ENCODE measurements at places on chromosomes 11 and 22.

DNA sequence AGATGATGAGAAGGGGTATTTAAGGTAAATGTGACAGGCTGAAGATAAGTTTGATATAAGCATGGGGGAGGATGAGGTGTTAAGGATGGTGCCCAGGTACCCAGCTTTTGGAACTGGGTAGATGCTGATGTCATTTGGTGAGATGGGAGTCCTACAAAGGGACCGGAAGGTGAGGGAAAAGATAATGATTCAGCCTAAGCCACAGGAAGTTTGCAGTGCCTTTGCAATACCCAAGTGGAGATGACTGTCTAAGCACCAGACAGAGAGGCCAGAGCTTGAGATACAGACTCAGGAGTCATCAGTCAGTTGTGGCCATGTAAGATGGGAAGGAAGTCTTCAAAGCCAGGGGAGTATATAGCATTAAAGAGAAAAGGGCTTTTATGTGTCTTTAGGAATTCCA lies 30.0 kb upstream of the SMCO4 start:
- DNase-seq, result no peak

- no peak for DNase-seq
Observed at GRCh38 chr22:43404673-43405385, 7.0 kb upstream of the MPPED1 start.

- no peak for DNase-seq
Observed at GRCh38 chr22:48678171-48679135, 1149.2 kb downstream of the BRD1 start.

DNA sequence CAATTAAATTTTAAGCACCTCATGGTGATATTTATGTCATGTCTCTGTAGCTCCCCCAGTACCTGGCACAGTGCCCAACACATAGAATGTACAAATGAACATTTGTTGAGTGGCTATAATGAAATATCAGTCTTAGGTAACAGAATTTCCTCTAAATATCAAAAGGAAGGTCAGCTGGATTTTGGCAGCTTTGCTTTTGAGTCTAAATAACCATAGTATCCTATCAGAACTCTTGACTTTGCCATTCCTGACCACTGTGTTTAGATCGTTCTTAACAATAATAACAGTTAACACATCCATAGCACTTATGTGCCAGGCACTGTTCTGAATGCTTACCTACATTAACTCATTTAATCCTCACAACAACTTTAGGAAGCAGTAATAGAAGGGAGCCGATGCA lies 26.6 kb downstream of the TMEM123 start:
- DNase-seq, result no peak

DNA sequence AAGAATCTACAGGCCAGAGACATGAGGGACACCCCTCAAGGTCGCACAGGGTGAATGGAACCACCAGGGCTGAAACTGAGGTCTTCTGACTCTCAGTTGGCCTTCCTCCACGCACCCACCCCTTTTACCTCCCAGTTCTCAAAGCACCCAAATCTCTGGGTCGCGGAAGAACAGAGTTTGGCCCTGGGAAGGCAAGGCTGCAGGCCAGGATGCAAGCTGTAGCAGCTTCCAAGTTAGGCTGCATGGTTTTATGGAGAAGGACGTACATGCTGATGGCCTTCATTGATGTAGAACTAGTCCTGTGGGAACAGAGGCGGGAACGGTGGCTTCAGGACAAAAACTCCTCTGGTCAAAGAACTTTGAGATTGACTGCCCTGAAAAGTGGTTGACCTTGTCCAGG lies 143.5 kb upstream of the B3GAT1 start:
- DNase-seq, result no peak

GRCh38 chr22:34278121-34278520 lies 357.8 kb upstream of the LARGE1 start:
- DNase-seq, result no peak

DNA sequence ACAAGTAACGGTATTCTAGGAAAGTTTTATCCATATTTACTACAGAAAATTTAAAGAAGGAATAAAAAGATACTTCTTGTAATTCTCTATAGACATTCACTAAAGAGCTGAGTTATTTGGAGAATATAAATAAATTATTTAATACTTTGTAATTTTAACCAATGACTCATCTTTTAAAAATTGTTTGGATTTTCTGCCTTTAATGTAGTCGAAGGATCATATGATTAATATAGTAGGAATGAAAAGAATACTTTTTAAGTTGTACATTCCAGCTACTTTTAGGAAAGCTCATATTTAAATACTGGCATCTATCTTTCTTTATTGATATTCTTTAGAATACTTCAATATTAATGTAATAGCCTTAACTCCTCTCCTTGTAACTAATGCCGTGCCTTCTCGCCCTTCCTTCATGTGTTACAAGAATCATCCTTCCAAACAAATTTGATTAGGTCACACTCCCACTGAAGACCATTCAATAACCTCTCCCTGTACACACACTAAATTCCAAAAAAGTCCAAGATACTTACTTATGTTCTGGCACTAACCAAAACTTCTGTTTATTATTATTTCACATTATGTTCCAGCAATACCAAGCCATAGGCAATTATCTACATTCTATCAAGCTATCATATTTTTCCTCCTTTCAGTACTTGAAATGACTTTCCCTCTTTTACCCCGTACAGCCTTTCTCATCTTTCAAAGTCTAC lies 501.9 kb downstream of the CNTN5 start:
- no peak for DNase-seq

DNA sequence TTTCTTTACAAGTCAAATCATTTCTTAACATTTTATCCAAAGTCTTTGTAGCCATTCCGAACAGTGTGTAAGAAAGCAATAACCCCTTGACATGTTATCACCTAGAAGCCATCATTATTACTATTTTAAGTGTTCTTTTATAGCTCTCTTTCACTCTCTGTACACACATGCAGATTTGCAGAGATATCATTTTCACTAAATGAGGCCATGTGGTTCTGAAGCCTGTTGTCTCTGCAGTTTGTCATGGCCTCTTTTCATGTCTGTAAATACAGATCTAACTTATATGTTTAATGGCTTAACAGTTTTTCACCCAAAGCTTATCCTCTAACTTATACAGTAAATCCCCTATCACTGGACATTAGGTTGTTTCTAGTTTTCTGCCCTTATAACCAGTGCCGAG lies 166.8 kb downstream of the MYO18B start:
- no peak for DNase-seq

GRCh38 chr11:33222052-33222750 lies 35.0 kb upstream of the HIPK3 start:
- no peak for DNase-seq

DNA sequence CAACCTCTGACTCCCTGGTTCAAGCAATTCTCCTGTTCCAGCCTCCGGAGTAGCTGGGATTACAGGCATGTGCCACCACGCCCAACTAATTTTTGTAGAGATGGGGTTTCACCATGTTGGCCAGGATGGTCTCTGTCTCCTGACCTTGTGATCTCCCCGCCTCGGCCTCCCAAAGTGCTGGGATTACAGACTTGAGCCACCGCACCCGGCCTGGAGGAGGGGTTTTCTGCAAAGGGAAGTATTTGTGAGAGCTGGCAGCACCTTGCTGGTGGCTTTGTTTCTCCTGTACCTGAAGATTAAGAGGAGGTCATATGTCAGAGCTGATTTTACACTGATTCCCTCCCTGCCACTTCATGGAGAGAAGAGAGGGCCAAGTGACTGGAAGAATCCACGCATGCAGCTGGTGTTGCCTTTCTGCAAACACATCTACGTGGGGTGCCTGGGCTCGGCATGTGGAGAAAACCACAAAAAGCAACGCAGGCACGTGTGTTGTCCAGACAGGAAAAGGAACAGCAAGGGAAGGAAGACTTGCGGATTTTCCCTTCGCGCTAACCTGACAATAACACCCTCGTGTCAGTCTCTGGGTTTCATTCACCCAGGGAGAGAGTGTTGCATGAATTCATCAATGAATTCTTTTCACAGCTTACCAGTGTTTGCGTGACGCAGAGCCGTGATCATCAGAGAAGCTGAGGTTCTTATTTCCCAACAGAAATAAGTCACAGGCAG lies 61.9 kb downstream of the TSPAN18 start:
- no peak for DNase-seq

- DNase-seq, result no peak
Observed at GRCh38 chr11:86151174-86152005, 82.5 kb upstream of the PICALM start.

DNA sequence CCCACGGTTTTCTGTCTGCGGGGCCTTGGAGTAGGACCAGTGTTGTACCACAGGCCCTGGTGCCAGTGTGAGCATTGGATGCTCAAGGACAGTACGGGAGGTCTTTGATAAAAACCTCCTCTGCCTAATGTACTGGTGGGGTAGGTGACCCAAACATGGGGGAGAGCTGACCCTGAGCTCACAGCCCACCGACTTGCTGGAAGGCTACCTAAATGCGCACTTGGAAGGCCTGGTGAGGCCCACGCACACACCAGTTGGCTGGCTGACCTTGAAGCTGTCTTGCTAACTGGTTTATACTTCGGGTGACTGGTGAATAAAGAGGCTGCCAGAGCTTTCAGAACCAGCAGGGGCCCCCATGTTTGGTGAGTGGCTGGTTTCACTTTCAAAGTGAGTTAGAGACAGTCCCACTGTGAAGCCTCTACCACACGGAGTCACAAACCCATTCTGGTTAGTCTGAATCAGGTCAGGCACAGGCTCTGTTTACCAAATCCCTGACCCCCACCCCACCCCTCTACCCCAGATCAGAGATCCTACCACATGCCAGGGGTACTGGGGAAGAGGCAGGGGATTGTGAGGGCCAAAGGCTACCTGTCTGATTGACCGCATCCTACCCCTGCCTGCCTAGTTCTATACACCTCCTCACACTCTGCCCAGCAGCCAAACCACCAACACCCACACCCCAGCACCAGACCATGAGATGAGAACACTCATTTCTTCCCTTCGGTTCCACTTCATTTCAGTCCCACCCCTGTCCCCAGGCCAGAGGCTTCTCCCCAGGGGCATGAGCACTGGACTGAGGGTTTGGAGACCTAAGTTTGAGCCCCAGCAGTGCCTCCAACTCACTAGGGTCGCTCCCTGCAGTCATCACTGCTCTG lies 12.7 kb upstream of the IL2RB start:
- DNase-seq, result no peak

- DNase-seq, result no peak
Observed at GRCh38 chr11:112343368-112344039, 82.8 kb upstream of the PLET1 start.

GRCh38 chr11:88657076-88657738 lies 319.7 kb upstream of the CTSC start:
- no peak for DNase-seq

GRCh38 chr11:85902353-85902752 lies 47.2 kb downstream of the CCDC83 start:
- DNase-seq, result no peak

DNA sequence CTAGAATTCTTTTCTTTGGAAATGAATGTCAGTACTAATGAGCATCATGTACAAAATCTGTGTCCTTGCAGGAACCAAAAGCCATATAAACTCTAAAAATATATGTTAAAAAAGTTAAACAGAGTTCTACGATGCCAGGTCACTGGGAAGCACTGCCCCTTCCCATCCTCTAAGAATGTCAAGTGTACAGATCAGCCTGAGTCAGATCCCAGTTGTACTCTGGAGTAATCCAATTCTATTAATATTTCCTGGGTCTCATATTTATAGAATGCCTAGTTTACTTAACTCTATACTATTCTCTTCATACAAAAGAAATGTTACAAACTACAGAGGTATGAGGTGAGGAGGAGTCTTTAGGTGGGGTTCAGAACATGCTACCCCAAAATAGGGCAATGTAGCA lies 460.1 kb downstream of the DLG2 start:
- DNase-seq, result no peak

- no peak for DNase-seq
Observed at GRCh38 chr11:67437809-67438157, 301 bp upstream of the PTPRCAP start.

DNA sequence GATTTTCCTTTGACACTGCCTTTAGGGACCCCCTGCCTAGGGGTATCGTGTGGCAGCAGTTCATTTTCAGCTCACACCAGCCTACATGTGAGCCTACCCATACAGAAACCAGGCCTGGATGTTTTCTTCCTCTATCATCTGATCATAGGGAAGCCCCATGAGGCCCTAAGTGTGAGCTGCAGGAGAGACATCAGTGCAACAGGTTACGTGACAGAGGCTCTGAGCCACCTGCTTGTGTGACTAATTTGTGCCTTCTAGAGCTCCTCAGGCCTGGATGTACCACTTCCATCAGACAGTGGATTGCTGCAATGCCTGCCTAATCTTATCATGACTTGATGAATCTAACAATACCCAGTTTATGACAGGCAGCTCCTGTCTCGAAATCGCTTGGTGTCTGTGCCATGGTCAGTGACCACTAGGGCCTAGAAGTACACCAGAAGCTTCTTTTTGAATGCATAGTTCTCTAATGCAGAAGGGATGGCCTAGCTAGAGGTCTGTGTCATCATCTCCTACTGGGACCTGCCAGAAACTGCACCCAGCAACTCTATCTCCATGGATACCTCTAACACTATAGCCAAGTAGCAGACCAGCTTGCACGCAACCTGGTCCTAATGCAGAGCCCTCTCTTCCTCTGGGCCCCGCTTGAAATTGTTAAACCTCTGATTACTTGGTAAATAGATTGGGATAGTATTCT lies 109.7 kb upstream of the CLPB start:
- no peak for DNase-seq

DNA sequence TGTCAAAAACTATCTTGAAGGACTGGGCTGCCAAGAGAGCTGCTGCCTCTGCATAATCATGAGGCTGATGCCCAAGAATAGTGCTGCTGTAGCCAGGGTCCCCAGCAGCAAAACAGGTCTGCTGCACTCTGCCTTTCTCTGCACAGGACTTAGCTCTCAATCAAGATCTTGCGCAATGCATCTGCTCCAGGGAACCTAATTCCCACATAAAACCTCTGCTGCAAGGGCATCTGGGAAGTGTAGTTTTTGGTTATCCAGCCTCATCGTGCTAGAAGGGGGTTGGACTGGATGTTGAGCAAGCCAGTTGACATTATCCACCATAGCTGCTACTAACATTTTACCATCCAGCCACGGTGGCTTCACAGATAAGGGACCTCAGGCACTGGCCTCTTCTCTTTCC lies 192.7 kb downstream of the C11orf91 start:
- DNase-seq, result no peak

DNA sequence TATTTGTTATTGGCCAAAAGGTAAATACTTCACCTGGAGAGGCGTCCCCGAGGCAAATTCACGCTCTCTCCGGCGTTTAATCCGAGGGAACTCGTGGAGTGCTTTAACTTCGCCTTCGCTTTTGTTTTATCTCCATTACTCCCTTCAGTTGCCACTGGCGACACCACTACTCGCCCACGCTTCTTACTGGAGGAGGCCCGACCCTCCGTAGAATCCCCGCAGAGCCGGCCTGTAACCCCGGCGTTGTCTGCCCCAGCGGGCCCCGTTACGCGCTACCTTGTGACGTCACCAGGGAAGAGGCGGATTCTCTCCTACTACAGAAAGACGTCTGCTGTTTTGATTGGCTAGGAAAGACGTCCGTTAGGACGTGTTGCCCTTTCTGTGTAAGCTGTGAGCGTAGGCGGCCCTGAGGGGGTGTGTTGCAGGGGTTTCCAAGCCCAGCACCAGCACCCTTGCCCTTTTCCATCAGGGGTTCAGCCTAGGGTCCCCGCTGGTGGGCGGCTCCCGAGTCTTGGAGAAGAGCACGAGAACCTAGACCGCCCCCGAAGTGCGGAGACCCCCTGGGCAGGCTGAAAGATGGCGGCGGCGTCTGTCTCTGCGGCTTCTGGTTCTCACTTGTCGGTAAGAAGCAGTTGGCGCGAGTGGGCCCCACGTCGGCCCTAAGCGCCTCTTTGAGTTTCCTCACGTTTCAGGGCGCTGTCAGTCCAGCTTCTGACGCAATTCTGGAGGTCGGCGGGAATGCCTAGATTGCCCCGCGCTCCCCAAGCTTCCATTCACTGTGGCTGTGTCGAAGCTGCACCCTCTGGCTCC lies at the start of gene CEP57:
TSS of gene CEP57 (plus strand) at position 376 of the 810 bp plus-strand sequence. CDS start at position 577, 201 bp downstream.
- DNase-seq, result peak; percentile 97

Measured in AG09309 (cell line).